ENCODE measurements at places on chromosomes 1 and 21.

- no peak for DNase-seq
Observed at GRCh38 chr21:16800536-16801275, 712.1 kb upstream of the CXADR start.

DNA sequence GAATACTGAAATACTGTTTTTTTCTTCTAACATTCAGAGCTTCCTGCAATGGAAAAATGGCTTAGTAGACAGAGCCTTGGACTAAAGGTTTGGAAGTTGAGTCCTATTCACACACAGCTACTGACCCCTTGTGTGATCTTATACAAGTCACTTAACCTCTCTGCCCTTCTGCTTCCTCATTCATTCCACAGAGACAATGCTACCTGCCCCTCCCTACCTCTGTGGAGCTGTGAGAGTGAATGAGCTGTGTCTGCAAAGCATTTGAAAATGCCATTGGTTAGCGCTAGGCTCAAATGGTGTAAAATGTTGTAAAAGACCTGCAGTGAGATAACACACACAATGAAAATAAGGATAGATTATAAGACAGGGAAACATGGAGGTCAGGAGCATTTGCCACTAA, 214.4 kb downstream of the BARHL2 start:
- DNase-seq, result no peak

DNA sequence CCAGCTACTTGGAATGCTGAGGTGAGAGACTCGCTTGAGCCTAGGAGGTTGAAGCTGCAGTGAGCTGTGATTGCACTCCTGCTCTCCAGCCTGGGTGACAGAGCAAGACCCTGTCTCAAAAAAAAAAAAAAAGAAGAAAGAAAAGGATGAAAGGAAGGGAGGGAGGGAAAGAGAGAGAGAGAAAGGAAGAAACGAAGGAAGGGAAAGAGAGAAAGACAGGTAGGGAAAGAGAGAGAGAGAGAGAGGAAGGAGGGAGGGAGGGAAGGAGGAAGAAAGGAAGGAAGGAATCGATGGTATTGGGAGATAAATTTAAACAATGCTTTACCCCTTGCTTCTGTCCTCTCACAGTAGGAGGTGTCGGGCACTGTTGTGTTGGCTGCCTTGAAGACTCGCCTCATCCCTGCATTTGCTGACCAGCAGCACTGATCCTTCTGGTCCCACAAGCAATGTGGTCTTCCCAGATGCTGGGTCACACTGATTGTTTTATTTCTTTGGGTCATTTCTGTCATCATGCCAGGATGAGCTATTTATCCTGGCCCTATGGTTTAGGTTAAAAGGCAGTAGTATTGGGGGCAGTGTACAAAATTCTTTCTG, 30.9 kb downstream of the GPR137B start:
- DNase-seq, result no peak

DNA sequence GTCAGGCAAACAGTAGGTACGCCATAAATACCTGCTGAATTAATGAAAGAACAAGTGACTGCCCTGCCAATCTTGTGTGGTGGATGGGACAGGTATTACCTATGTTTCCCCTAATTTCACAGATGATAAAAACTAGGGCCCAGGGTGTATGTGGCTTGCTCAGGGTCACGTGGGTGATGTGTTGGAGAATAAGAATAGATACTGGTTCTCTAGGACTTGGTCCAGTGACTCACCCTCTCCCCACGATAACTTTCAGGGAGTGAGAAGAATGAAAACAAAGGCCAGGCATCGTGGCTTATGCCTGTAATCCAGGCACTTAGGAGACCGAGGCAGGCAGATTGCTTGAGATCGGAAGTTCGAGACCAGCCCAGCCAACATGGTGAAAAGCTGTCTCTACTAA, 26.7 kb downstream of the SLC26A9 start:
- DNase-seq, result no peak

- DNase-seq, result no peak
Observed at GRCh38 chr1:17919525-17920439, 164.6 kb downstream of the ACTL8 start.

DNA sequence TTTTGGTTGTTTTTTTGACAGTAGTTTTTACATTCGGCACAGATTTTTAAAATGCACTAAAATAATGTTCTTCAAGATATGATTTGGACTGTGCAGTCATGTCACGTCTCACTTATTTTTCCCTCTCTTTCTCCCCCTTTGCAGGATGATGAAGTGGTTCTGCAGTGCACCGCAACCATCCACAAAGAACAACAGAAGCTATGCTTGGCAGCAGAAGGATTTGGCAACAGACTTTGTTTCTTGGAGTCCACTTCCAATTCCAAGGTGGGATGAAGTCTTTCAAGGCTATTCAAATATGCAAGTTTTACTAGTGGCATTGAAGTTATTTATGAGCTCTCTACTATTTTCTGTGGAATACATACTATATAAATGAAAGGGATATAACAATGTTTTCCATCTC, 228.4 kb downstream of the RYR2 start:
- DNase-seq, result no peak

- peak; percentile 81 for DNase-seq
Observed at GRCh38 chr1:154324669-154325582, at the start of gene ATP8B2. Gene ATP8B2 (plus strand): TSS chr1:154325525. CDS start chr1:154328142, 2,617 bp downstream.

GRCh38 chr1:47213230-47213963, 18.6 kb downstream of the TAL1 start:
- no peak for DNase-seq

DNA sequence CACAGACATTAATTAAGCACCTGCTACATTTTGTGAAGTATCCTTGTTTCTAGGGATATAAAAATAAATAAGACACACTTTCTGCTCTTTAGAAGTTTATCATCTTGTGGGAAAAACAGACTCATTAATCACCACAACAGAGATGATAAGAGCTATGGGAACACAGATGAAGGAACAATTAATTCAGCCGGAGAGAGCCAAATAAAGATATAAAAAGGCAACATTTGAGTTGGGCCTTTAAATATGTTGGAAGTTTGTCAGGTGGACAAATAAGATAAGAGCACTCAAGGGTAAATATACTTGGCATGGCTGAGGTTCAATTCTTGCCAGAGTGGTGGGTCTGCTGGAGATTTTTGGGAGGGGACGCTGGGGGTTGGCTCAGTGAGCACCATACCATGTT, 34.2 kb upstream of the VTCN1 start:
- DNase-seq, result no peak

GRCh38 chr1:213761845-213762407, 225.8 kb upstream of the PROX1 start:
- DNase-seq, result no peak

DNA sequence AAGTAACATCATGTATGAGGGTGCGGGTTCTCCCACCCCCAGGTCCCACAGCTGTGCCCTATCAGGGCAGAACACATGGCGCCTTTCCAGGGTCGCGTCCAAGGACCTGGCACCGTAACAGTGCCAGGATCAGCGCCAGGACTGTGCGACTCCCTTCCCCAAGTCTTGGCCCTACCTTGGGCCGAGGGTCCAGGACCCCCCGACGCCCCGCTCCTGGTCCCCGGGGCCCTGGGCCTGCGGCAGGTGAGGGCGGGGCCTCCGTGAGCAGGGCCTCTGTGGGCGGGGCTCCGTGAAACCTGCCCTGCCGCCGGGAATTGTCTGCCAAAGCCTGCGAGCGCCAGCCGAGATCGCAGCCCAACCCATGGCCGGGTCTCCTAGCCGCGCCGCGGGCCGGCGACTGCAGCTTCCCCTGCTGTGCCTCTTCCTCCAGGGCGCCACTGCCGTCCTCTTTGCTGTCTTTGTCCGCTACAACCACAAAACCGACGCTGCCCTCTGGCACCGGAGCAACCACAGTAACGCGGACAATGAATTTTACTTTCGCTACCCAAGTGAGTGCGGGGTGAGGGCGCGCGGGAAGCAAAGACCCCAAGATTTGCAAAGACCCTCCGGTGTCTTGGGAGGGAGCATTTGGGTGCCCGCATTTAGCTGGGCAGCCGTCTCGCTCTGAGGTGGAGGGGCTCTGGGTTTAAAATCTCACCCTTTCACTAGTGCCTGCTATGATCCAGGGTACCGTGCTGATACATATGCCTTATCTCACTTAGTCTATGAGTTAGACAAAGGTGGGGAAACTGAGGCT, at the start of gene RHBG:
TSS of gene RHBG (plus strand) at position 323 of the 796 bp plus-strand sequence. CDS start at position 362, 39 bp downstream.
- peak; percentile 51 for DNase-seq

DNA sequence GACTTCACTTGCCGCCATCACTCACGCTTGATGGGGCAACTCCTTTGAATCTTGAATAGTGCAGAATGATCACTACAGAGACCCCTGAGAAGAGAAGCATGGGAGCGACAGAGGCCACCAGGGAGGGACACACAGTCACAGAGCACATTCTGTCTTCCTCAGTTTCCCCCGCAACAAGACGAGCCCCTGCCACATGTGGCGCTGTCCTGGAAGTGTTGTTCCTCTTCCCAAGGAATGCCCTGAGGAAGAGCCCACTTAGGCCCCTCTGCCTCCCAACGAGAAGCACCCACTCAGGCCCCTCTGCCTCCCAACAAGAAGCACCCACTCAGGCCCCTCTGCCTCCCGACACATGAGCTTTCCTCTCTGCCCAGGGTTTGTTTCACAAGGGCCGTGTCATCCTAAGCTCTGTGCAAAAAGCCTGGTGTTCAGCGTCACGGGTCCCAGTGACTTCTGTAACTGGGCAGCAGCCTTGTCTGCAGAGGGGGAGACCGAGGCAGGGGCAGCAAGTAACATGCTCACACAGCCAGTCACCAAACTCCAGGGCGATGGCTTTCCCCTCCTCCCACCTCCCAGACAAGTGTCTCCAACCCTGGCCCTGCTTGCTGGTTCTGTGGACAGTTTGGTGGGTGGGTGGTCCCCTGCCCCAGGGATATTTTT, 19.8 kb downstream of the SLC37A1 start:
- DNase-seq, result no peak

GRCh38 chr1:53732409-53732808, 6.6 kb downstream of the GLIS1 start:
- no peak for DNase-seq

GRCh38 chr21:43726686-43727518, 8.0 kb downstream of the PDXK start:
- no peak for DNase-seq

- DNase-seq, result no peak
Observed at GRCh38 chr1:222616525-222616924, 1.4 kb upstream of the MIA3 start.

GRCh38 chr1:3501856-3502640, 47.6 kb downstream of the ARHGEF16 start:
- DNase-seq, result no peak

GRCh38 chr21:42012763-42013329, 2.7 kb upstream of the ZBTB21 start:
- DNase-seq, result no peak

DNA sequence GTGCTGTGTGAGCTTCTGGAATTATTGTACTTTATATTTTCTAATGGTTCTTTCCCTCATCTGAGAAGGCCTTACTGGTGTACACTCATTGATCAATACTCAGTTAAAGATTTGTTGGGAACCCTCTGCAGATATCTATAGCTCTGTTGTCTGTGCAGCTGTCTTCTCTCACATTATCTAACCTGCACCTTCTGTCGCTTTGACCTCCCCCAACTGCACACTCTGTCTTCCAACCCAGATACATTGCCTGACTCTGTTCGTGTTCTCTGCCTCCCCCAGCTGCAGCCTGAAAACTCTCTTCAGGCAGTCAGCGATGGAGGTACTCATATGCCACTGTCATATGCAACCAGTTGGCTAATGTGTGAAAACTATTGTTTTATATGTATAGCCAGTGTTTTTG, 334.3 kb downstream of the NCAM2 start:
- DNase-seq, result no peak

GRCh38 chr1:212431644-212432043, 1.1 kb upstream of the NENF start:
- no peak for DNase-seq

DNA sequence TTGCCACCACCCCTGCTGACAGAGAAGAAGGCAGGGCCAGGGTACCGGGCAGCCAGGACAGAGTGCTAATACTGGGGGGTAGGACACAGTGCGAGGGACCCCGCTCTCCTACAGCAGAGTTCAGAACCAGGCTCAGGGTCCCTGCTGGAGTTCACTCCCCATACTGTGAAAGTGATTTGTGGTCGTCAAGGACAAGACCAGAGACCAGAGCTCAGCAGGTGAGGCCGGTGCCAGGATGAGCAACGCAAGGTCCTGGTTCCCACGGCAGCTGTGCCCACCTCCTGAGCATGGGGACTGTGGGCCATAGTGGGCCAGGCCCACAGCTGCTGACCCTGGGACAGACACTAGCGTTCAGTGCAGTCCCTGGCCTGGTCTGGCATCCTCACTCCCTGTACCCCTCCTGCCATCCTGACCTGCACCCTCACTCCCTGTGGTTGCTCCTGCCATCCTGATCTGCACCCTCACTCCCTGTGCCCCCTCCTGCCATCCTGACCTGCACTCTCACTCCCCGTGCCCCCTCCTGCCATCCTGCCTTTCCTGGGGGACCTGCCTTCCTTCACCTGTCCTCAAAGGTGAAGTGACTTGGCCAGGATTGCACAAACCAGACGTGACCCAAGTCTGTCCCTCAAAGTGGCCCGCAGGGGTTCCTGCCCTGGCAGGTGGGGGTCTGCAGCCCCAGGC, 13.8 kb upstream of the PTTG1IP start:
- no peak for DNase-seq

DNA sequence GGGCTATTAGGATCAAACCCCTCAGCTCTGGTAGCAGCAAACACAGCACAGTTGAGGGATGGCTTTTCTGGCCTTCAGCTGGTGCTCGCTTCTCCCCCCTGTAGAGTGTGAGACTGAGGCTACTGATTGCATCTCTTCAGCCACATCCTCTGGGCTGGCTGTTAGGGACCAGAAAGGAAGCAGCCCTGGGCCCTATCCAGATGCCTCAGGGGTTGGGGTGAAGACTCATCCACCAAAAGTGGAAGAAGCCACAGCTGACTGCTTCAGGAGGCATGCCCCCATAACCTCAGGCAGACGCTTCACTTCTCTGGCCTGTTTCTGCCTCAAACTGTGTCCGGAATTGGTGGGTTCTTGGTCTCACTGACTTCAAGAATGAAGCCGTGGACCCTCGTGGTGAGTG, 6.2 kb upstream of the TMEM200B start:
- DNase-seq, result no peak

GRCh38 chr1:2168090-2168489, 26.5 kb downstream of the FAAP20 start:
- DNase-seq, result no peak

DNA sequence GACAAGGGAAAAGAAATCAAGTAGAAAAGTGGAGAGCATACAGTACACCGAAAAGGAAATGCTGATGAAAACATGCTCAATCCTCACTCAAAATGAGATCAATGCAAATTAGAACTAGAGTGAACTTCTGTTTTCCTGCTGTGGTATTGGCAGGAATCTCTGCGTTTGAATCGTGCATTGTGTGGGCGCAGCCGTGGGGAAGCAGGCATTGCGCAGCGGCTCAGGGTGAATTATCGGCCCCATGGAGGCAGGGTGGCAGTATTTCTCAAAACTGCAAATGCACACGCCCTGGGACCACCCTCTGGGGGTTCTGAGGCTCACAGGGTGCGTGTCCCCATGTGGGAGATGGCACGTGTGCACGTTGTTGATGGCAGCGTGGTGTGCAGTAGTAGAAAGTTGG, 140.6 kb downstream of the PEX14 start:
- no peak for DNase-seq

- peak; percentile 52 for DNase-seq
Observed at GRCh38 chr1:239951511-239952140, 140.1 kb upstream of the FMN2 start.

GRCh38 chr1:44223187-44223610, 9.9 kb downstream of the DMAP1 start:
- no peak for DNase-seq
